ENCODE measurements at places on chromosomes 1 and 21.

DNA sequence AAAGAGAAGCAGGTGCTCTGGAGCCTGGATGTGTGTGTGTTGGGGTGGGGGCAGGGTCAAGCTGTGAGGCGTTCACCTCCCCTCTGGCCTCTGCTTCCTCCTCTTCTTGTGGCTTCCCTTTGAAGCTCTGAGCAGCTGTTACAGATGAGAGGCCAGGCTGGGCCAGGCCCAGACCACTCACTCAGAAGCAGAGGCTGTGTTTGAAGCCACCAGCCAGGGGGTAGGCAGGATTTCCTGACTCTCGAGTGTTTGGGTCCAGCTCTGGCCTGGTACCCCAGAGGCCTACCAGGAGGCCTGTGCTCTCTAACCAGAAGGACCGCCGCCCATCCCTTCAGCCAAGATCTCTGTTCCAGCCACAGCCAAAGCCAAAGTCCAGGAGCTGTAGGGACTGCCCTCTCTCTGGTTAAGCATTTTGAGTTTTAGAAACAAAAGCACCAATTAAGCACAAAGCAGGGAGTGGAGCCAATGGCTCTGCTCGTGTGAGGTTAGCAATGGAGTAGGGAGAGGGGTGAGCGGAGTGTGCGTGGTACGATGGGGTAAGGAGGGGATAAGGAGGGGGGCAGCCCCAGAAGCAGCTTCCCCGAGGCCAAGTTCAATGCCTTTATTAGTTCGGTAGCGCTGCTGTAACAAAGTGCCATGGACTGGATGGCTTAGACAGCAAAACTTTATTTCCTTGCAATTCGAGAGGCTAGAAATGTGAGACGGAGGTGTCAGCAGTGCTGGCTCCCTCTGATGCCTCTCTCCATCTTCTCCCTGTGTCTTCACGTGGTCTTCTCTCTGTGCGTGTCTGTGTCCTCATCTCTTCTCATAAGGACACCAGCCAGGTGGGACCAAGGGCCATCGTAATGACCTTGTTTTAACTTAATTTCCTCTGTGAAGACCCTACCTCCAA, 20.5 kb downstream of the RCSD1 start:
- no peak for DNase-seq

DNA sequence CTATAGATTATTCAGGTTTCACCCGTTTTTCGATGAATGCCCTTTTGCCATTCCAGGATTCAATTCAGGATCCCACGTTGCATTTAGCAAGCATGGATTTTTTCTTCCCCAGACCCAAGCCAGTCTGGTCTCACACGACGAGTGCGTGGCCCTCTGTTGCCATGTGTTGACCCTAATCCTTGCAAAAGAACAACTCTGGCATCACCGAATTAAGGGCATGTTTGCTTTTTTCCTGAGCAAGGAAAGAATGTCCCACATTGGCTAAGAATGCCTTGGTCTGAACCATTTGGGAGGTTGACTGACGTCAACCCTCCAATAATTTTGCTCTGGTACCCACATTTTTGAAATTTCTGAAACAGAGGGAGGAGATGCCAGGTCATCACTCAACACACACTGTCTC, 153.0 kb upstream of the WNT4 start:
- no peak for DNase-seq

GRCh38 chr1:147579934-147580537, 38.7 kb downstream of the BCL9 start:
- DNase-seq, result no peak

DNA sequence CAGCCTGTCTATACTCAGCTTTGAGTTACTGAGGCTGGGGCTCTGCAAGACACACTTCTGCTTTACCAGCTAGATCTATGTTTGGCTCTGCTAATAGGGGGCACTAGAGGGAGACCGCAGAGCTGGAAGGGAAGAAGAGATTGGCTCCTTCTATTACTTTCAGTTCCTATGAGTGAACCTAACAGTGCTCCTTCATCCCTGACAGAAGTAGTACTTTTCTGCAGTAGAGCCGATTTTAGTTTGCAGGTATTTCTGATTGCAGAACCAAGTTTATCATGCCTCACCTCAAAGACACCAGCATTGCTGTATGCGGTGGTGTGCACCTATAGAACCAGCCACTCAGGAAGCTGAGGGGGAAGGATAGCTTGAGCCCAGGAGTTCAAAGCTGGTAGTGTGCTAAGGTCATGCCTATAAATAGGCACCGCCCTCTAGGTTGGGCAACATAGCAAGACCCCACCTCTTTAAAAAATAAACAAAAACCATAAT, 5.7 kb upstream of the ZDHHC18 start:
- DNase-seq, result no peak
